ENCODE measurements at places on chromosomes 11 and 22.
A peak's percentile ranks its signal among the peaks of the same experiment; 100 is the strongest.

GRCh38 chr11:17579451-17579850, 32.4 kb downstream of the OTOG start:
- no peak for DNase-seq

GRCh38 chr11:12961615-12962014, 47.5 kb upstream of the RASSF10 start:
- DNase-seq = no peak

DNA sequence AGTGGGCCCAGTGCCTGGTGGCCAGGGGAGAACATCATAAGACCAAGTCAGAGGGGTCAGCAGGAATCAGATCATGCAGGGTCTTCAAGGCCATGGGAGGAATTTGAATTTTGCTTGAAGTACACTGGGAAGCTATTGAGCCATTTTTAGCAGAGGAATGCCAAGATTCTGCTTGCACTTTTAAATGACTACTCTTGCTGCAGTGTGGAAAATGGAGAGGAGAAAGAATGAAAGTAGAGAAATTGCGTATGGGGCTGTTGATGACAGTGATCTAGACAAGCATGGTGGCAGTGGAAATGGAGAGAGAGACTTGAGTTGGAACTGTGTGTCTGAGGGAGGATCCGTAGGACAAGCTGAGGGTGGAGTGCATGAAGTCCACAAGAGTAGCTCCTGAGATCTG, 128.1 kb downstream of the WNT7B start:
- no peak for DNase-seq

DNA sequence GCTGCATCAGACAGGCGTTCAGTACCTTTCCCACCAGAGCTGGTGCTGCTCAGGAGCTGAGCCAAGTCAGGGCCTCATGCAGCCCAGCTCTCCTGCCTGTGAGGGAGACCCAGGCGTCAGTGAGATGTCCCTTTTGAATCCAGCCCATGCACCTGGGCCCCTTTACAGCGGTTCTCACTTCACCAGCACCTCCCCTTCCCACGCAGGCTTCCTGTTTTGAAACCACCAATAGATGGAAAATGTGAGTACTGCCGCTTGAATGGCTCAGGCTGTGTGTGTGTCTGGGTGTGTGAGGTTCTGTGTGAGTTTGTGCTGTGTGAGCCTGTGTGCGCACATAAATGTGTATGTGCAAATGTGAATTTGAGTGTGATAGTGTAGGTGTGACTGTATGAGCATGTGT, 88.4 kb downstream of the UBASH3B start:
- DNase-seq = peak; percentile 88

GRCh38 chr11:68910965-68911364, 7.3 kb downstream of the IGHMBP2 start:
- DNase-seq = no peak

DNA sequence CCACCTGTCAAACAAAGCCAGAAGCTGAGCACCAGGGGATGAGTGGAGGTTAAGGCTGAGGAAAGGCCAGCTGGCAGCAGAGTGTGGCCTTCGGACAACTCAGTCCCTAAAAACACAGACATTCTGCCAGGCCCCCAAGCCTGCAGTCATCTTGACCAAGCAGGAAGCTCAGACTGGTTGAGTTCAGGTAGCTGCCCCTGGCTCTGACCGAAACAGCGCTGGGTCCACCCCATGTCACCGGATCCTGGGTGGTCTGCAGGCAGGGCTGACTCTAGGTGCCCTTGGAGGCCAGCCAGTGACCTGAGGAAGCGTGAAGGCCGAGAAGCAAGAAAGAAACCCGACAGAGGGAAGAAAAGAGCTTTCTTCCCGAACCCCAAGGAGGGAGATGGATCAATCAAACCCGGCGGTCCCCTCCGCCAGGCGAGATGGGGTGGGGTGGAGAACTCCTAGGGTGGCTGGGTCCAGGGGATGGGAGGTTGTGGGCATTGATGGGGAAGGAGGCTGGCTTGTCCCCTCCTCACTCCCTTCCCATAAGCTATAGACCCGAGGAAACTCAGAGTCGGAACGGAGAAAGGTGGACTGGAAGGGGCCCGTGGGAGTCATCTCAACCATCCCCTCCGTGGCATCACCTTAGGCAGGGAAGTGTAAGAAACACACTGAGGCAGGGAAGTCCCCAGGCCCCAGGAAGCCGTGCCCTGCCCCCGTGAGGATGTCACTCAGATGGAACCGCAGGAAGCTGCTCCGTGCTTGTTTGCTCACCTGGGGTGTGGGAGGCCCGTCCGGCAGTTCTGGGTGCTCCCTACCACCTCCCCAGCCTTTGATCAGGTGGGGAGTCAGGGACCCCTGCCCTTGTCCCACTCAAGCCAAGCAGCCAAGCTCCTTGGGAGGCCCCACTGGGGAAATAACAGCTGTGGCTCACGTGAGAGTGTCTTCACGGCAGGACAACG, 11.7 kb downstream of the CXCR5 start:
- DNase-seq = peak; percentile 70

Measured in stimulated activated CD4-positive, alpha-beta T cell treated with anti-CD3 and anti-CD28 coated beads, Interleukin-4, amount 100 ng/mL, for 24 hours (primary cell).